Pancreas (tissue), 10 donors: ENCODE measurements at places on chromosomes 16 and 17. TPM values are rescaled to one million over a fixed set of nuclear protein-coding genes. Genes with fewer than 3 reads are reported as not detected.

DNA sequence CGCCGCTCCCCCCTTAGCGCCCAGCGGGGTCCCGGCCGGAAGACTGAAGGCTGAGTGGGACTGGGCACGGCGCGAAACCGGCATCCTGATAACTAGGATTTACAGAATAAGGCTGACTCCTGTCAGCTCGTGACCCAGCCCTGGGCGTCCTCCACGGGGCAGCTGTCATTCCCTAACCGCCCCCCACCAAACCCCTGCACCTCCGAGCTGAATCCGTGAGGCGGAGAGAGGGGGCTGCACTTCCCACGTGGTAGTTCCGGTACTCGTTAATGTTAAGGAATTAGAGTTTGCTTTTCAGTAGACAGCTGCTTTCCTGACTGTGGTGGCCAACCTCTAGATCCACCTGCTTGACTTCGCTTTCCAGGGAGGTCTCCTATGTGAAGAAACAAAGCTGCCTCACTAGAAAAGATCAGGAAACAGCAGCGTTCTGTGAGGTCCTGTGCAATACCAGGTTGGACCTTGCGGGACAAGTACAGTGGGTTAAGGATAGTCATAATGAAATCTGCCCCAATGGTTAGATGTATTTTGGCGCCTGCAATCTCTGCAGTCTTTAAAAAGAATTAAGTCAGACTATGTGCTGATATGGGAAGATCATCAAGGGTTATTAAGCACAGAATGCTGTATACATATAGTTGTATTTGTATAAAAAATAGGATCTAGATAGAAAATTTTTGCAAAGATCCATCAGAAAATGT is 1.1 kb upstream of the WBP2 start:
- DNase-seq, result no peak

- no peak for DNase-seq
Observed at GRCh38 chr17:64385187-64386083, 5.2 kb downstream of the PECAM1 start.

- DNase-seq, result no peak
Observed at GRCh38 chr16:86995456-86995855, 321.7 kb downstream of the C16orf95 start.

- peak; percentile 46 for DNase-seq
Observed at GRCh38 chr16:88339930-88340754, 42.6 kb upstream of the ZNF469 start.

GRCh38 chr16:24132048-24132796 is 123.9 kb upstream of the CACNG3 start:
- no peak for DNase-seq

DNA sequence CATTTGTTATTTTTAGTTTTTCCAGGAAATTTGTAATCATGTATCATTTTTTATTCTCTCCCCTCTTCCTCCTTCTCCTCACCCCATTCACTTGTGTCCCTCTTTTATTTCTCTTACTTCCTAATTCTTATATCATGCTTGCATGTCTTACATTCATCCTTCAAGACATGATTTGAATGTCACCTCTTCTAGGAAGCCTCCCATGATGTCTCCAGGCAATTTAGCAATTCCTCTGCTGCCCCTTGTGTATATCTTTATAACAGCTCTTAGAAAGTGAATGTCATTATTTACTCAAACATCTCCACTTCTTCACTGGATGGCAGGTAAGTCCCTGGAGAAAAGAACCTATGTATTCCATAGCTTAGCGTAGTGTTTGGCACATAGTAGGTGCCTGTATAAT is 7.8 kb downstream of the HNF1B start:
- DNase-seq, result no peak

GRCh38 chr16:81696961-81697615 is 82.0 kb upstream of the PLCG2 start:
- DNase-seq, result peak; percentile 74

DNA sequence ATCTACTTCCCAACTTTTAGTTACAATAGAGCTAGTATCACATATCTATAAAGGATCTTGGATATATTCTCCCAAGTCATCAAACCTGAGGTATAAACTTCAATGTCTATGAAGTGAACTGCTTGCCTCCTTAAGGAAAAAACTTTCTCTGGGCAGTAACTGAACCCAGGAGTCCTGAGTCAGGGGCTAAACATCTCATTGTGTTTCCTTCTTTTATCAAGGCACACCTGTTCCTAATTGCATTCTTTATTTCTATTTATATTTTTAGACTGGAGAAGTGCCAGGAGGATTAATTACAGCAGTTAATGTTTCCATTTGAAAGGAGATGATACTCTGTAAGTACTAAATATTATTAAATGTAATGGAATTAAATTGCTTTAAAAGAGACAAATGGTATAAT is 98.6 kb downstream of the CDH8 start:
- no peak for DNase-seq

DNA sequence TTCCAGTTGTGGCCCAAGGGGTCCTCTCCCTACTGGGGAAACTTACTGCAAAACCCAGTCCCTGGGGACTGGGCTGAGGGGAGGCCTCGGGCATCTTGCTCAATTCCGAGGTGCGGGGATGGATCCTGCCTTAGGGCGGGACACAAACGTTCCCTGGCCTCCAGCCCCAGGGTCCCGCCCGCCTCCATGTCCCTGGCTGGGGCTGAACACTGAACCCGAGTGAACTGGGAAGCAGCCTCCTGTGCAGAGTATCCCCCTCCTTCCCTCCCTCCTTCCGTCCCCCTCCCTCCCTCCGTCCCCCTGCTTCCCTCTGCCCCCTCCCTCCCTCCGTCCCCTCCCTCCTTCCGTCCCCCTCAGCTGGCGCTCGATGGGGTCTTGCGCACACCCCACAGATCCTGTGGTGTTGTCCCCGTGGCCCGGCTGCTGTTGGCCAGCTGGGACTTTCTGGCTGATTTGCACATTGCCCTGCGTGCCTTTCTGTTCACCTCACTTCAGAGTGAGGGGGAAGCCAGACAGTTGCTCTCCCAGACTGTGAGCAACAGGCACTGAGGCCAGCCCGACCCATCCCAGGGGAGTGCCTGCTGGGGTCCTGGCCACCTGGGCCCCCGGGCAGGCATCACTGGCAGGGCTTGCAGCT is 5.5 kb downstream of the TRAF7 start:
- DNase-seq, result no peak

DNA sequence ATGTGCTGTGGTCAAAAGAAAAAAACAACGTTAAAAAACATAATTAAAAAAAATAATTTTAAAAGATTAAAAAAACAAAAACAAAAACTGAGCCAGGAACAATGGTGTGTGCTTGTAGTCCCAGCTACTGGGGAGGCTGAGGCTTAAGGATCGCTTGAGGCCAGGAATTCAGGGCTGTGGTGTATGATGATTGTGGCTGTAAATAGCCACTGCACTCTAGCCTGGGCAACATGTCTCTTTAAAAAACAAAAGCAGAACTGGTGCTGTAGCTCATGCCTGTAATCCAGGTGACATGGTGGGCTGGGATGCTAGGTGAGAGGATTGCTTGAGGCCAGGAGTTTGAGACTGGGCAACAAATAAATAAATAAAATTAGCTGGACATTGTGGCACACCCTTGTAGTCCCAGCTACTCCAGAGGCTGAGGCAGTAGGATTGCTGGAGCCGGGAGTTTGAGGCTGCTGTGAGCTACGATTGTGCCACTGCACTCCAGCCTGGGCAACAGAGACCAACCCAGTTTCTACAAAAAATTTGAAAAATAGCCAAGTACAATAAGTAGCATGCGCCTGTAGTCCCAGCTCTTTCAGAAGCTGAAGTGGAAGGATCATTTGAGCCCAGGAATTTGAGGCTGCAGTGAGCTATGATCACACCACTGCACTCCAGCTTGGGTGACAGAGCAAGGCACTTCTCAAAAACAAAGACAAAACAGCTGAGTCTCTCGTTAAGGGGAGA is 43.6 kb downstream of the NFATC3 start:
- DNase-seq, result no peak

GRCh38 chr17:20735796-20736195 is 156.3 kb downstream of the CDRT15L2 start:
- no peak for DNase-seq

GRCh38 chr17:55660178-55660886 is 62.3 kb downstream of the TMEM100 start:
- DNase-seq, result no peak

GRCh38 chr17:38532451-38532850 is 73.3 kb downstream of the SRCIN1 start:
- no peak for DNase-seq

- DNase-seq, result no peak
Observed at GRCh38 chr16:31869511-31870201, 4.0 kb upstream of the ZNF267 start.

- peak; percentile 75 for DNase-seq
Observed at GRCh38 chr17:28404812-28405570, 1.0 kb downstream of the SLC46A1 start.

- DNase-seq, result no peak
Observed at GRCh38 chr17:40437095-40437732, 6.0 kb upstream of the IGFBP4 start.

DNA sequence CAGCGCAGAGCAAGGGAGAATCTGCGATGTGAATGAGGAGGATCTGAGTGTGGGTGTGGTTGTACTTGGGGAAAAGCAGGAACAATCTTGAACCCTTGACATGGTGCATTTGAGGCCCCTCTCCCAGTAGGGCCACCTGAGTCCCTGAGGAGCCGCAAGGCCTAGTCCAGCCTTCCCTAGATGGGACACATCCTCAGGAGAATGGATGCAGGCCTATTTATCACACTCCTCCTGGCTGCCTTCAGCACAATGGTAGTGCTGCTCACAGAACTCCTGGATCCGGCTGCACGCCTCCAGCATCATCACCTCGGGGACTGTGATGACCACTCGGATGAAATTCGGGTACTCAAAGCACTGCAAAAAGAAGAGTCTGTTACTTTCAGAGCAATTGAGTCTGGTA is 9.0 kb downstream of the TAT start:
- no peak for DNase-seq

DNA sequence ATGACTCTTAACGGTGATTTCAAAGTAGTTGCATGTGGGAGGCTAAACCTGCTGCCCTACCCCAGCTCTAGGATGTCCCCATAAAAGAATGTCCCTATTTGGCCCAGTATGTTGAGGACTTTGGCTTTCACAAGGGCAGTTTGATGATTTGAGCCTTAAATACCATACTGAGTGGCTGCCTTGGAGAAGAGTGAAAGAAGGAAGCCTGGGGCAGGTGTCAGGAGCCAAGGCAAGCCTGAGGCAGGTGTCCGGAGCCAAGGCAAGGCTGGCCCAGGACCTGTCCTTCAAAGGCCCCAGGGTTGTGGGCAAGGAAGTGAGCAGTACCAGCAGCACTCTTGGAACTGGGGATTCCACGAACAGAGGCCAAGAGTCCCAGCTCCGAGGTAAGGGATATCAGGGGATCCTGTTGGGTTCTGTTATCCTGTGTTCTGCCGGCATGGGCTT is 18.6 kb downstream of the ST6GALNAC2 start:
- DNase-seq, result no peak

GRCh38 chr16:17382514-17382913 is 88.2 kb downstream of the XYLT1 start:
- DNase-seq, result no peak

DNA sequence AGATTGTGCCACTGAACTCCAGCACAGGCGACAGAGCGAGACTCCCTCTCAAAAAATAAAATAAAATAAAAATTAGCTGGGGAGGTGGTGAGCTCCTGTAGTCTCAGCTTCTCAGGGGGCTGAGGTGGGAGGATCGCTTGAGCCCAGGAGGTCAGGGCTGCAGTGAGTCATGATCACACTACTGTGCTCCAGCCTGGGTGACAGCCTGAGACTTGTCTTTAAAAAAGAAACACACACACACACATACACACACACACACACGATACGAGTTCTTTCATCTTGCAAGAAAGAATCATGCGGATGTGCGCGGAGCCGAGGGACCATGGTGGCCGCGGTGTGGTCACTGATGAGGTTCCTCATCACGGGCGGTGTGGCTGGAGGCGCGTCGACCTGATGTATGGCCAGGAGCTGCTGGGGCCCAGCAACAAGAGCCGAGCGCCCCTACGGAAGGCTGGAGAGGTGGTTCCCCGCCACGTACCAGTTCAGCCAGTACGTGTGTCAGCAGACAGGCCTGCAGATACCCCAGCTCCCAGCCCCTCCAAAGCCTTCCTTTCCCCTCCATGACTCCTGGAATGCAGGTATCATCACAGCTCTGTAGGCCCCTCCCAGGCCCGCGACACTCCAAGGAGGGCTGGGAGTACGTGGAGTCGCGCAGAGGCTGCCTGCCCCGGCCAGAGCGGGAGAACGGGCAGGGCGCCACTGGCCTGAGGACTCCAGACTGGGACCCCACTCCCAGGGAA is 20.7 kb downstream of the NXN start:
- DNase-seq, result no peak

DNA sequence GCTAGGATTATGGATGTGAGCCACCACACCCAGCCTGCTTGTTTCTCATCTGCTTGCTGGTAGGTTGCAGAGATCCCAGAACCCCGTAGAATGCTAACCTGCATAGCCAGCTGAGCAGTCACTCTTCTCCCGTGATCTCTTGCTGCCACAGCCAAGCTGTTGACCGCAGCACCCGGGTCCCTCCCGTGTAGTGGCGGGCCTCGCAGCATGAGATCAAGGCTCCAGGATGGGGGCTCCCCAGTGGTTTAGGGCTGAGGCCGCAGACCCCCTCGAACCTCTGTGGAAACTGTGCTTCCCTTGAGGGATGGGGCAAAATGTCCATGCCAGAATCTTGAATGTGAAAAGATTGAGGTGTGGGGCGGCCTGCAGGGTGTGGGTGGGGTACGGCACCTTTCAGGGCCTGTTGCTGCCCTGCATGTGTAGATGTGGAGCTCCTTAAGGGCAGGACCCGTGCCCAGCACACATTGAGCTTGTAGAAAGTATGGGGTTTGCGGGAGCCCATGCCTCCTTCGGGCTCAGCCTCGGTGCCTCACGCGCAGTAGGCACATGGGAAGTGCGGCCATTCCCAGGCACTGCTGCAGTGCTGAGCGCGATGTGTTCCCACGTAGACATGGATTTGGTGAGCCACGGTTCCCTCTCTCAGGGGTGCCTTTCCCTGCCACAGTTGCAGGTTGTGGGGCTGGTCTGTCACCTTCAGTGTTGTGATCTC is 99.9 kb downstream of the BANP start:
- no peak for DNase-seq

GRCh38 chr16:78050734-78051400 is 28.5 kb downstream of the CLEC3A start:
- DNase-seq, result no peak

DNA sequence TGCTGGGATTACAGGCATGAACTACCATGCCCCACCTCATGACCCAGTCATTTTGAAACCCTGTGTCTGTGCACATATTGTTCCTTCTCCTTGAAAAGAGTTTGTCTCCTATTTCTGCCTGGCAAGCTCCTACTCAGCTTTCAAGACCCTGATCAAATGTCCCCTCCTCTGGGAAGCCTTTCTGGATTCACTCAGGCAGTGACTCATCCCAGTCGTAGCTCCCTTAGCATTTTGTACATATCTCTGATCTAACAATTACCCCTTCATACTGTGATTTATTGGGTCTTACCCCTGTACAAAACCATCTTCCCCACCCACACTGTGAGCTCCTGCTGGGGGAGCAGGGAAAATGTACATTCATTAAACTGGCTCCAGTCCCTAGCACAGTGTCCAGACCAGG is 18.1 kb upstream of the ABCC12 start:
- no peak for DNase-seq

GRCh38 chr17:75033346-75034235 is 13.2 kb downstream of the ATP5PD start:
- DNase-seq, result peak; percentile 99

GRCh38 chr17:12310811-12311210 is 290.1 kb downstream of the MAP2K4 start:
- no peak for DNase-seq

Gene CLEC10A
- 2.6 TPM for total RNA-seq

Gene OTOP2
- total RNA-seq, result not detected

Gene PLK1
- 2.7 TPM for total RNA-seq

Gene CCL7
- total RNA-seq, result not detected

Gene SMTNL2
- 0.09 TPM for total RNA-seq

Gene DDX28
- total RNA-seq, result 4.3 TPM

Gene NPIPB4
- total RNA-seq, result 21.5 TPM

Gene TSPOAP1
- total RNA-seq, result 8.7 TPM

Gene RASD1
- 7.0 TPM for total RNA-seq
